ENCODE measurements at places on chromosomes 3 and 15. TPM values are rescaled to one million over a fixed set of nuclear protein-coding genes. Genes with fewer than 3 reads are reported as not detected.

Gene ILDR1
- 0.21 TPM for polyA plus RNA-seq

Gene IL16
- polyA plus RNA-seq: 317 TPM

Gene CD96
- 104 TPM for polyA plus RNA-seq

Gene MST1
- 1.6 TPM for polyA plus RNA-seq

Gene ADAMTS17
- polyA plus RNA-seq: 1.0 TPM

Gene IGDCC3
- polyA plus RNA-seq: not detected

Gene RBPMS2
- polyA plus RNA-seq: not detected

Gene GRM7
- polyA plus RNA-seq: not detected

GRCh38 chr3:43966530-43966929 is 275.2 kb upstream of the TOPAZ1 start:
- DNase-seq: no peak

DNA sequence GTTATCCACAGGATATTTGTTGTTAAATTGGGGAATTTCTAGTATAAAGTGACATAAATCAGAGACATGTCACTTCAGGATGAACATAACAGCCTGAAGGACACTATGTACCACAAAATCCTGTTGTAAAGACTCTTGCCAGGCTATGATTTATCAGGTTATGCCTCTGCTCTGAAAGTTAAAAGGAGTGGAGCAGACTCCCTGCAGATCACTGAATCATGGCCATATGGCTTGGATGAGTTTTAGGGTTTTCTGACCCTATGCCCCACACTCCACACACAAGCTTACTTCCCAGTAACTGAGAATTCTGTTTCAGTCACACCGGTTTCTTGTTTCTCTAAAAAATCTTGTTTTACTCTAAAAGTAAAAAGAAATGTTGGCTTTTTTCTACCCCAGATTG is 869.4 kb downstream of the NAALADL2 start:
- no peak for DNase-seq

DNA sequence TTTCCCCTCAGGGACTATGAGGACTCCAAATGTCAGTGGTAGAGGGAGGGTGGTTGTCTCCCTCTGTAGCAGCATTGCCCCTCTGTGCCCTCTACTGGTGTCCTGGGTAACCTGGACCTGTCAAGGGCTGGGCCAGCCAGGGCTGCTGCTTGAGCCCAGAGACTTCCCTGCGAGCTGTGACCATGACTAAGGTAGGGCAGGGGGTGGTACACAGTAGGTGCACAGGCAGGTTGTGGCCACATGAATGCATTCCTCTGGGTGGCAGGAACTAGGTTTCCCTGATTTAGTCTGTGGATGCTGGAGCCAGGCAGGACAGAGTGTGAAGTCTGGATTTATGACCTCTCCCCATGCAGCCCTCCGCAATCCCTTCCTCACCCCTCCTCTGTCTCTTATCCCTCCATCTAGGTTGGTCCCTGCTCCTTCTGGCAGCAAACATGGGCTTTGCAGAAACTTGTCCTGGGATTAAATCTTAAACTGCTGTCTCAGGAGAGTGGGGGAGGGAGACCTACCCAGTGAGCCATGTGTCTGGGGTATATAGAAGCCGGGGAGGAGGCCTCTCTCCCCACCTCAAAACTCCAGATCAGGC is 8.7 kb upstream of the SEMA3F start:
- no peak for DNase-seq

- no peak for DNase-seq
Observed at GRCh38 chr3:16494094-16494493, 19.4 kb downstream of the RFTN1 start.

- DNase-seq: no peak
Observed at GRCh38 chr3:99365396-99365795, 273.0 kb upstream of the COL8A1 start.

GRCh38 chr15:44099671-44100070 is 95.4 kb downstream of the FRMD5 start:
- DNase-seq: no peak

- DNase-seq: no peak
Observed at GRCh38 chr3:115148142-115148790, 1.2 kb upstream of the ZBTB20 start.

- no peak for DNase-seq
Observed at GRCh38 chr3:98587654-98588053, 5.8 kb downstream of the CPOX start.

GRCh38 chr15:79406210-79406609 is 25.9 kb upstream of the MINAR1 start:
- no peak for DNase-seq

- no peak for DNase-seq
Observed at GRCh38 chr3:10321630-10322351, 879 bp upstream of the SEC13 start.

GRCh38 chr3:9781551-9781950 is 10.7 kb downstream of the TADA3 start:
- DNase-seq: no peak

GRCh38 chr3:30188713-30189112 is 417.7 kb upstream of the TGFBR2 start:
- no peak for DNase-seq

Data from CD4-positive, CD25-positive, alpha-beta regulatory T cell (primary cell).